ENCODE measurements at places on chromosomes 2 and 18.

DNA sequence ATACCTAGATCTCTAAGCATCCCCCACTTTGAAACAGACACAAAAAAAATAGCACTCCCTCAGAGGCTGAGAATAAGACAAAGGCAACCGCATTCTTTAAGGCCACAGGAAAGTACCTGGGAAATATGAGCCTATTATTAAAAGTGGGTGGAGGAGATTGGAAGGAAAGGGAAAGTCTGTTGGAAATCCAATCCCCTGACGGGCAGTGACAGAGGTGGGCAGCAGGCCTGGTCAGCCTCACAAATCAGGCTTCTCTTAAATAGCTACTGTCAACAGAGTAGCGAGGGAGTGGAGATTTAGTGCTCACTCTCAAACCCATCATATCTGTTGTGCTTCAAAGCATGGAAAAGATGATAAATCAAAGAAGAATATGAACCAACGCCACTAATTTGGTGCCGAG, 324.4 kb downstream of the ALK start:
- DNase-seq = no peak

DNA sequence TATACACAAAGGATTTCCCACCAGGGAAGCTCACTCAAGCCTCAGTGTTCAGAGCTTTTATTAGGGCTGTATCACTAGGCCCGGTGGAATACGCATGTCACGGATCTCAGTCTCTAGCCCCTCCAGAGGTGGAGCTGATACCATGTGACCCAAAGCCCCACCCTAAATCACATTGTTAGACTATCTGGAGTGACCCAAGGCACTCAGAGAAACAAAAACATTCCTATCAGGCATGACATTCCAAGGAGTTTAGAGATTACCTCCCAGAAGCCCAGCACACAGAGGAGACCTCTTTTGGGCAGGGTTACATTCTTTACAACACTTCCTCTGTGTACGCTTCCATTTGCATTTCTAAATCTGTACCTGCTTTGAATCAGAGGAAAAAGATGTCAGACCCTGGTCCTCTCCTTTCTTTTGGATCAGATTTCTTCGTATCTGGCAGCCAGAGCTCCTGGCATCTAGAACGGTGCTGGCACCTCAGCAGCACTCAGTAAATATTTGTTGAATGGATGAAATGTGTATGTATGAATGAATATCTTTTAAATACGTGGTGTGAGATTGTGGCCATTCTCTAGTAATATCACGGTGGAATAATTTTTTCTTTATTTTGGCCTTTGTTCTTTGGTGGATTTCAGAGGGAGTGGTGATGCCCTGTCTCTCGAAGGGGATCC, 37.7 kb upstream of the SMAD2 start:
- DNase-seq = no peak

GRCh38 chr18:45723567-45724355, at the start of gene SLC14A1:
Gene SLC14A1, plus strand, starts transcription at chr18:45724181. Its CDS starts 6,140 bp downstream, at chr18:45730321.
- no peak for DNase-seq

- no peak for DNase-seq
These were observed 58.4 kb downstream of the LRPPRC start for GRCh38 chr2:43937269-43937820.

GRCh38 chr2:82875858-82876257, 1583.2 kb downstream of the SUCLG1 start:
- no peak for DNase-seq

- DNase-seq = no peak
These were observed 18.3 kb downstream of the FIGN start for GRCh38 chr2:163717515-163717914.

GRCh38 chr2:29780906-29781305, 140.5 kb downstream of the ALK start:
- no peak for DNase-seq

GRCh38 chr18:26470011-26470637, 78.2 kb downstream of the KCTD1 start:
- DNase-seq = no peak

GRCh38 chr18:59885579-59886163, 14.1 kb upstream of the PMAIP1 start:
- no peak for DNase-seq

GRCh38 chr2:167945660-167946368, 301.6 kb downstream of the STK39 start:
- DNase-seq = no peak

GRCh38 chr18:76431437-76432273, 63.4 kb downstream of the ZNF516 start:
- DNase-seq = no peak

DNA sequence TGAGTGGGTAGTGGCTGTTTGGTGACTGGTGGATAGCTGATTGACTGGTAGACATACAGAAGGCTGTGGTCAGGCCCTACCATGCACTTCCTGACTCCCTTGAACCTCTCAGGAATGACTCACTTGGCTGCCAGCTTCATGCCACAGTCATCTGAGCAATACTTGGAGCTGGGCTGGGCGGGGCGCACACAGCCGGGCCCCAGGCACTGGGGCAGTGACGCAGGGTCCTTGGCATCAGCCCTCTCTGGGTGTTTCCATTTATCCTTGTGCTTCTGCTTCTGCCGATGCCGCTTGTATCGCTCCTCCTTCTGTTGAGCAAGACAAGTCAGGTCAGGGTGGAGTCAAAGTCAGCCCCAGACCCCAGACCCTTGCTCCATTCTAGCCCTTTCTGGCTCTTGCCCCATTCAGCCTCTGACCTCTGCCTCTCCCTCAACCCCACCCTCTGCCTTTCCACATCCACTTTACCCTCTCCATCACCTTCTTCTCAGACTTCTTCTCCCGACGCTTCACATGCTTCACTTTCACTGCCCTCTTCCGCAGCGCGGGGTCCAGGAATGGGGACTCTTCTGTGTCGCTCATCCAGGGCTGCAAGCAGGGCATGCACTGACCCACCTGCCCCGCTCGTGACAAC, 3.0 kb upstream of the MBD1 start:
- no peak for DNase-seq

- DNase-seq = no peak
These were observed 16.0 kb downstream of the CCNT2 start for GRCh38 chr2:134934641-134935040.

DNA sequence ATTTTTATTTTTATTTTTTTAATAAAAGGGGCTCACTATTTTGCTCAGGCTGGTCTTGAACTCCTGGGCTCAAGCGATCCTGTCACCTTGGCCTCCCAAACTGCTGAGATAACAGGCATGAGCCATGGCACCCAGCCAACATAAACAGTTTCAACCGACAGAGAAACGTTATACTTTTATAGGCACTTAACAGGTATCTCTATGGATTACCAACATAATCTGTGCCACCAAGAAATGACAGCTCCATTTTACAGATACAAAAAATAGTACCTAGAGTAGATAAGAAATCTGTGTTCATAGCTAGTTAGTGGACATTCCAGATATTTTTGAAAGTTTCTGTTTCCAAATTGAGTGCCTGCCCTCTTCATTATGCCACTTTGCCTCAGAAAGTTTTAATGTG, 1316.7 kb downstream of the LRP1B start:
- DNase-seq = no peak

DNA sequence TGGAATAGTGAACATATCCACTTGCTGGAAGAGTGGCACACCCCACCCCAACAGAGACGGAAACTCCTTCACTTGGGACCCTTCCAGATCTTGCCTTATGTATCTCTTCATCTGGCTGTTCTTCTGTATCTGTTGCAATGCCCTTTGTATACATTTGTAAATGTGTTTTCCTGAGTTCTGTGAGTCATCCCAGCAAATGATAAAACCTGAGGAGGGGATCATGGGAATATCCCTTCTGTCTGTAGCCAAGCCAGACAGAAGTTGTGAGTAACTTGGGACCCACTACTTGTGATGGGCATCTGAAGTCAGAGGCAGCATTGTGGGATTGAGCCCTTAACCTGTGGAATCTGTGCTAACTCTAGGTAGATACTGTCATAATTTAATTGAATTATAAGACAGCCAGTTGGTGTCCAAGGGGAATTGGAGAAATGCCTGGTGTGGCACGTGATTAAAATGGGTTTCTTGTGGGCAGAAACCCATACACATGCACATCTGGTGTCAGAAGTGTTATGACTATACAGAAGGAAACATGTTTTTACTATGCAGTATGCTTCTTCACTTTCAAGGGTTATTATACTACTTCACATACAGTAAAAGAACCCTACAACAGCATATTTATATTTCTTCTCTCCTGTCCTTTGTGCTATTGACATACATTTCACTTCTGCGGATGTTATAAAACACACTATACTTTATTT, 32.3 kb upstream of the TMEM247 start:
- DNase-seq = no peak

GRCh38 chr2:11786592-11786991, 40.2 kb downstream of the LPIN1 start:
- no peak for DNase-seq

GRCh38 chr2:209977386-209978239, 24.8 kb upstream of the RPE start:
- no peak for DNase-seq

- no peak for DNase-seq
These were observed 381.6 kb downstream of the DSEL start for GRCh38 chr18:67134911-67135310.

DNA sequence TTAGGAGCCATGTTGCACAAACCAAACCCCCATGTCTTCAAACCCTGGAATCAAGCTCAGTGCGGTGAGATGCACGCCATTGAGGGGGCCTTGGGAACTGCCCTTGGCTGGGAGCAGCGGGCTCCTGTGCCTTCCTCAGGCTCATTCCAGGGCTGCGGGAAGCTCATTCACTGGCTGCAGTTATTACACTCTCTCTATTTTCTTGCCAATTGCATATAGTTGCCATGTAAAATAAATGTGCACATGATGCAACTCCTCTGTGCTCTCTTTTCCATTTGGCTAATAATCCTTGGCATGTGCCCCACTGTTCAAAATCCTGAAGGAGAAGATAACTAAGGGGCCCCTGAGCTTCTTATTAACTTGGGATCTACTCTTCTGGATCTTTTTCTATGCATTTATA, 74.7 kb downstream of the KCTD1 start:
- DNase-seq = no peak

GRCh38 chr2:26298638-26299393, 47.1 kb upstream of the SELENOI start:
- no peak for DNase-seq

GRCh38 chr18:34649080-34649479, 61.0 kb upstream of the DTNA start:
- no peak for DNase-seq

DNA sequence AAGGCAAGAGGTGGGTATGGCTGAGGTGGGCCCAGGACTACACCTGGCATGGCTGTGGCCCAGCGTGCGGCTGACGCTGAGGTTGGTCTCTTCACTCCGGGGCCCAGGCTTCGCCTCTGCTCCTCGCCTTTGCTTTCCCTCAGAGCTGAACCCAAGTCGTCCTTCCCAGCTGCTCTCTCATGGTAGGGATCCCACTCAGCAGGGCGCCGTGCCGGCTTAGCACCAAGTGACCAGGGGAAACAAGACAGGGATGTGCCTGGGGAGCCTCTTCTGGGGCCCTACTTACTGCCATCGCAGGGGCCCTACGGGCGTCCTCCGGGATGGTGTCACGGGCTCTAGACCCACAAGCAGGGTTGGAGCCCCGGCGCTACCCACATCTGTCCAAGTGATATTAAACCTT, 138.1 kb upstream of the ALKAL2 start:
- no peak for DNase-seq
